ENCODE measurements at places on chromosomes 7 and 10. TPM values are rescaled to one million over a fixed set of nuclear protein-coding genes. Genes with fewer than 3 reads are reported as not detected.

The EN2 gene
- under 0.01 TPM for total RNA-seq

The TMEM273 gene
- total RNA-seq: not detected

The MMP21 gene
- not detected for total RNA-seq

The HERC4 gene
- total RNA-seq: 123 TPM

The FAM107B gene
- 11.1 TPM for total RNA-seq

The CACNA2D1 gene
- 94.8 TPM for total RNA-seq

The OR2A7 gene
- total RNA-seq: not detected

The PRKAR2B gene
- total RNA-seq: 6.8 TPM

The FAM241B gene
- total RNA-seq: 0.89 TPM

The SYT15 gene
- 0.59 TPM for total RNA-seq

The IFIT1 gene
- total RNA-seq: 4.8 TPM

The PRPS1L1 gene
- total RNA-seq: not detected

The PTN gene
- 7.7 TPM for total RNA-seq

The UNCX gene
- total RNA-seq: not detected

The PIP gene
- not detected for total RNA-seq

The C10orf90 gene
- not detected for total RNA-seq

The LHFPL3 gene
- not detected for total RNA-seq

The NKX1-2 gene
- not detected for total RNA-seq

The DEPP1 gene
- total RNA-seq: 20.9 TPM
